ENCODE measurements at places on chromosomes 1 and 21.
A peak's percentile ranks its signal among the peaks of the same experiment; 100 is the strongest.

DNA sequence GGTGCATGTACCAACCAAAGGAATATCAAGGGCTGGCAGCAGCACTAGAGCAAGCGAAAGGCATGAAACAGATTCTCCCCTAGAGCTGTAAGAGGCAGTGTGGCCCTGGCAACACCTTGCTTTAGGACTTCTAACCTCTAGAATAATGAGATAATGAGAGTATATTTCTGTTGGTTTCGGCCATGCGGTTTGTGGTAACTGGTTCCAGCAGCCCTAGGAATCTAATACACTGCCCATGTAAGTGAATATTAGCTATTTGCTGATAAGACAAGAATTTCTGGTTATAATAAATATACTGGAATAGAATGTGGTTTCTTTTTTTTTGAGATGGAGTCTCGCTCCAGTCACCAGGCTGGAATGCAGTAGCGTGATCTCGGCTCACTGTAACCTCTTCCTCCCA is 199.4 kb downstream of the GABPA start:
- peak; percentile 66 for DNase-seq

DNA sequence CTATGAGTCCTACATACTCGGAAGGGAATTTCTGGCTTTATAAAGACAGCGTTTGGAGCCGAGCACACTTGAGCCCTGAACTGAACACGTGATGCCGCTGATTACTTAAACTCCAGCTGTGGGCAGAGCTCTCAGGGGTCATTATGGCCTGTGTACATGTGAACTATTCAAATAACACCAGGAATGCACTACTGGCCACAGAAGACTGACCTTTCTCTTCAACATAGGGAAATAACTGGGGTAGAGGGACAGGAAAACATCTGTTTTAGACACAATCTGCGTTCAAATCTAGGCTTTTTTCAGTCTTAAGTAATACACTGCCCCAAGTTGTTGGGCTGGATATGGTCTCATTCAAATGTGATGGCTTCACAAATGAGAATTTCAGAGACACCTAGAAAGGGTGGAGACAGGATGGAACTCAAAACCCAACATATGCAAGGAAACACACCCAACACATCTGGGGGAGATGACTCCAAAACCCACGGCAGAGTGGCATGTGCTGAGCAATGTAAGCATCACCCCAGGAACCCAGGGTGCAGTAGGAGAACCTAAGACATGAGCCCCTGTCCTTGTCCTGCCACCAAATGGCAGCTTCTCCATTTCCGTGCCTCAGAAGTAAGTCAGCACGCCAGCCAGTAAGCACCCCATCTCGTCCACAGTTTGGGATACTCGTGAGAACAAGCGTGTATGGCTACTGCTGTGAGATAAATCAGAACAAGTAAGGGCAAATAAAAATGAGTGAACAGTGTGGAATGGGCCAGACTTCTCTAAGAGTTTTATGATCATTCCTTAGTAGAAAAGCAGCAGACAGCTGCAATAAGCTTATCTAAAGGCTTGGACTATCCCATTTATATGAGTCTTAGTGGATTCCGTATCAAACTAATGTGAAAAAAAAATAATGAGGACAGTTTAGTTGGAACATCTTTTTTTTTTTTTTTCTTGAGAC is 24.9 kb downstream of the NID1 start:
- DNase-seq = no peak

GRCh38 chr21:41011951-41012366 is 156.0 kb upstream of the BACE2 start:
- peak; percentile 17 for DNase-seq

DNA sequence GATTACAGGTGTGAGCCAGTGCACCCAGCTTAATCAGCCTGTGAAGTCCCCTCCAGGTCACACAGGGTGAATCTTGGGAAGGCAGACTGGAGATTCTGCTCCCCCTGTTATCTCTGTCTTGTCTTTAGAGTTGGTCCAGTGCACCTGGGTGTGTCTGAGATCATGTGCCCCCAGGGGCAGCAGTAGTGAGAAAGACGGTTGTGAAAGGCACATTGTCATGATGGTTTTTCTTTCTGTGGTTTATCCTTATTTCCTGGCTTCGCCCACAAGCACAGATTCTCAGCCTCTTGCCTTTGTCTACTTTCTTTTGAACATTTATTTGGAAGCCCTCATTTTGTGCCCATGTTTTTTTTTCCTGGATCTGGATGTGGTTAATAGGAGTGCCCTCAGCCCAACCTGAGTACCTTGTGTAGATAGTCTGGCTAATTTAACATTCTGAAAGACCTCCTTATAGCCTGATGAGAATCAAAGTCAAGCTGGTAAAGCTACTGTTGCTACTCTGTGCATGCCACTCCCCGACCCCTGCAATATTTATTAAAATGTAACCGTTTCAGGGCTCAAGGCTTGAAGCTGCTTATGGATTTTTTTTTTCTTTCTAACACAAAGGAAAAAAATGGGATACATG is 23.7 kb downstream of the UCK2 start:
- DNase-seq = peak; percentile 89

DNA sequence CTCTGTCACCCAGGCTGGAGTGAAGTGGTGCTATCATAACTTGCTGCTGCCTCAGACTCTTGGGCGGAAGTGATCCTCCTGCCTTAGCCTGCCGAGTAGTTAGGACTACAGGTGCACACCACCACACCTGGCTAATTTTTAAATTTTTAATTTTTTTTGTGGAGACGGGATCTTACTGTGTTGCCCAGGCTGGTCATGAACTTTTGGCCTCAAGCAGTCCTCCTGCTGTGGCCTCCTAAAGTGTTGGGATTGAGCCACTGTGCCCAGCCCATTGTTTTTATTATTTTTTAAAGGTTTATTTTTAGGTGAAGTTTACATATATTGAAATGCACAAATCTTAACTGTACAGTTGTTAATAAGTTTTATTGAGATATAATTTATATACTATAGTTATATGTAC is 3.2 kb downstream of the MTF2 start:
- no peak for DNase-seq

- DNase-seq = no peak
Observed at GRCh38 chr1:112304612-112305011, 91.4 kb upstream of the CTTNBP2NL start.

- DNase-seq = peak; percentile 97
Observed at GRCh38 chr1:111690306-111690617, 48.9 kb downstream of the INKA2 start.

- DNase-seq = peak; percentile 61
Observed at GRCh38 chr1:154813300-154813816, 56.7 kb downstream of the KCNN3 start.

GRCh38 chr1:208988811-208989222 is 594.7 kb upstream of the CAMK1G start:
- DNase-seq = peak; percentile 84
